ENCODE measurements at places on chromosomes 3 and 15.

DNA sequence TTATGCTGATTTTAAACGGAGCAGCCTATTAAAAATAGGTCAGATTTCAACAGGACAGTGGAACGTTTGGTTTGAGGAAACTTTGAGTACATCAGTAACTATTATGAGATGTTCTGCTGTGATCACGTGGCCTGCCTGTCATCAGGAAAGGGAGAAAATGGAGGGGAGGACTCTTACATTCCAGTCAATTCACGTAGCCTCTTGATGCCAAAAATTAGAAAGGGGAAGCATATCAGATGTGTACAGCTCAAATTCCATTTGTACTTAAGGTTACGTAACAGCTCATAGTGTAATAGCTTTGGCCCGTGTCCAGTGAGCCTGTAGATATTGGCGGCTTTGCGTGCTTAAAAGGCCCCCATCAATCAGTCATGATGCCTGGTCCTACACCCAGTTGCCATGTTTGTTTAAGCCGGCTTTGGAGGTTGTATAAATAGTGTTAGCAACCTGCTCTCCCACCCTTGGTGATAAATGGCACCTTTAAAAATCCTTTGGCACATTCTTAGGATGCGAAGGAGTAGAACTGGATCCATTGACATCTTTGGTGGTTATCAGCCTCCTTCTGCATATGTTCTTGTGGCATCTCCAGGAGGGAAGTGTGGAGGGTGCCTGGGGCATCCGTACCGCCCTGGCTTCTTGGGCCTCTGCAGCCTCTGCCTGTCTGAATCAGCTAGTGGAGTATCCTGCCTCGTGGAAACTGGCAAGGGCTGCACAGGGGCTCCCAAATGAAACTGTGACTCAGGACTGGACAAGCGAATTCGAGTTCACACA, 163.9 kb downstream of the THSD4 start:
- DNase-seq: peak; percentile 96

DNA sequence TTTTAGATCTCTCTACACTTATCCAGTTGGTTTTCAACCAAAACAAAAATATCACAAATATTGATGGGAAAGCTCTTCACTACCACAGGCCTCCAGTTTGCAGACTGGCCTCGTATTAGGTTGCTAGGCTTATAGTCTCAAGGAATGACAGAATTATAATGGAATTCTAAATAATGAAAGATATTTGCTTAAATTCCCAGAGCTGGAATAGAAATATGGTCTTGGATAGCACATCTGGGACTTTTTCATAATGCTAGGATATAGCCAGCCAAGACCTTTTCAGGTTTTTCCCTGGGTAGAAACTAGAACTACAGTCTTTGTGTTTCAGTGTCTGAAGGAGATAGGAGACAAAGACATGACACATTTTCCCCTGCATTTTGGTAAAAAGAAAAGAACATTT, 121.9 kb upstream of the STAC start:
- peak; percentile 9 for DNase-seq

DNA sequence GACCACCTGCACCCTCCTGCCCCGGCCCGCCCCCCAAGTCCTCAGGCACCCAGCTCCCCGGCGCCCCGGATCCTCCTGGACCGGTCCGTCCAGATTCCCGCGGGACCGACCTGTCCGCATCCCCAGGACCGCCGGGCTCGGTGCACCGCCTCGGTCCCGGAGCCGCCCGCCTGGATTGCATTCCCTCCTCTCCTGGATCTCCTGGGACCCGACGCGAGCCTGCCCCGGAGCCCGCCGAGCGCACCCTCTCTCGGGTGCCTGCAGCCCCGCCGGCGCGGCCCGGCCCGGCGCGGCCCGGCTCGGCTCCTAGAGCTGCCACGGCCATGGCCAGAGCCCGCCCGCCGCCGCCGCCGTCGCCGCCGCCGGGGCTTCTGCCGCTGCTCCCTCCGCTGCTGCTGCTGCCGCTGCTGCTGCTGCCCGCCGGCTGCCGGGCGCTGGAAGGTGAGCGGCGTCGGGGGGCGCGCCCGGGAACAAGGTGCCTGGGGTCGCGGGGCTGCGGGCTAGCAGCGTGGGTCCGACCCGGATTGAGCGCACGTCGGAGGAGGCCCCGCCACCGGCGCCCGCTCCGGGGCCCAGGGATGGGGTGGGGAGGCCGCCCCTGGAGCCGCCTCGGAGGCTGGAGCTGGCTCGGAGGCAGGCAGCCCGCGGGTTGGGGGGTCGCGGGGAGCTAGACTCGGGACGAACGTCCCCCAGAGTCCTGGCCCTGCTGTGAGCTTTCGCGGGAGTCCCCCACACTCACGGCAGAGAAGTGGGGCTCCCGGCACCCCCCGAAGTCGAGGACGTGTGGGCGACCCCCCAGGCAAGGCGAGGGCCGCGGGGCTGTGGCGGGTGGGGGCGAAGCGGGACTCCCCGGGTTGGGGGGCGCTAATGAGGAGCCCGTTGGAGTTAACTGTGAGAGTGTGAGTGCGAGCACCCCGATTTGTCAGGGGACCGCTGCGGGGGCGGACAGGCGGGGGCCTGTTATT, 610 bp downstream of the EPHB3 start:
- DNase-seq: no peak

GRCh38 chr3:21718161-21718765, 32.7 kb downstream of the ZNF385D start:
- DNase-seq: peak; percentile 99

DNA sequence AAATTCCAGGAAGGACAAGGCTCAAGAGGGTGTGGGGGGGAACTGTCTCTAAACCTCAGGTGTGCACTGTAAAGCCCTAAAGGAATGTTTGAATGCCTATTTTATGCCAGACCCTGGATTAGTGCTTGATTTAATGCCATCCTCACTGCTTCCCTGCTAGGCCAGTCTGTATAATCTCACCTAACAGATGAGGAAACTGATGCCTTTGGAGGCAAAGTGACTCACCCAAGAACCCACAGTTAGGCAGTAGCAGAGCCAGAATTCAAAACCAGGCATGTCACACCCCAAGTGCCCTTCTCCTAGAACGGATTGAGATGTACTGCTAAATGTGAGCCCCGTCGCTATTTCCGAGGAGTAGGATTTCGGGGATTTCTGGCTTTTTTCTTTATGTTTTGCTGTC, 7.8 kb downstream of the CAMK1 start:
- DNase-seq: no peak

GRCh38 chr15:53549697-53550305, 209.7 kb downstream of the WDR72 start:
- DNase-seq: no peak

DNA sequence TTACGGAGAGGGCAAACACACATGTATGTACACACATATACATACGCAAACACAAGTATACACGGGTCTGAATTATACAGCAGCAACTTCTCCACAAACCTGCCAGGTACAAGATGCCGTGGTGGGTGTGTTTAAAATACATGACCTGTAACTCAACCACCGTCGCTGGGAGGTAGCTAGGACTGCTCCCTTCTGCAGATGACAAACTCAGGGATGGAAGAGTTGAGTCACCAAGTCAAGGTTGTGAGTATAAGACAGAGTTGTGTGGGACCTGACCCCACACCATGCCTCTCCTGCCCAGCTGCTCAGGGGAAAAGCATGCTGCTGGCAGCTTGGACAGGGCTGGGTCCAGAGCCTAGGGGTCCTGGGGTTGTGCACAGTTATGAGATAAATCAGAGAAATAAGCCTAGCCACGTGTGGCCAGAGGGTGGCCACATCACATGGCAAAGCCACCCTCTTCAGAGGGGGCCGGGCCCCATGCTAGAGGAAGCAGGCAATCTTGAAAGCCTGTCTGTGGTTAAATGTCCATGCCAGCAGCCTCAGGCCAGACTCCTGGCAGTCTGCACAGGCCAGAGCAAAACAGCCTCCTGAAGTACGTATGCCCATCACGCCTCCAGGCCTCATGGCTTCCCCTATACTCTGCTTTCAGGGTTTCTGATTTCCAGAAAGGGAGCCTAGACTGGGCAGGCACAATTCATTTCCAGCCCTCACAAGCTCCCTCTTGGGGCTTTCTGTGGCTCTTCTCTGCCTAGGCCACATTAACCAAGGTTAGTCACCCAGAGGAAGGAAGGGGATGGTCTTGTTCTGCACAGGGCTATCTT, 107.7 kb upstream of the RPL32 start:
- peak; percentile 48 for DNase-seq

- DNase-seq: no peak
These were observed 75.6 kb upstream of the ICE2 start for GRCh38 chr15:60554494-60554893.

GRCh38 chr3:51959651-51960050, 4.5 kb downstream of the GPR62 start:
- no peak for DNase-seq

- DNase-seq: peak; percentile 33
These were observed 71.0 kb upstream of the ZBED2 start for GRCh38 chr3:111666041-111666735.

GRCh38 chr3:58623961-58624360, 42.6 kb downstream of the FAM3D start:
- no peak for DNase-seq

- DNase-seq: no peak
These were observed 15.8 kb downstream of the ALDH1A2 start for GRCh38 chr15:58049520-58050227.

DNA sequence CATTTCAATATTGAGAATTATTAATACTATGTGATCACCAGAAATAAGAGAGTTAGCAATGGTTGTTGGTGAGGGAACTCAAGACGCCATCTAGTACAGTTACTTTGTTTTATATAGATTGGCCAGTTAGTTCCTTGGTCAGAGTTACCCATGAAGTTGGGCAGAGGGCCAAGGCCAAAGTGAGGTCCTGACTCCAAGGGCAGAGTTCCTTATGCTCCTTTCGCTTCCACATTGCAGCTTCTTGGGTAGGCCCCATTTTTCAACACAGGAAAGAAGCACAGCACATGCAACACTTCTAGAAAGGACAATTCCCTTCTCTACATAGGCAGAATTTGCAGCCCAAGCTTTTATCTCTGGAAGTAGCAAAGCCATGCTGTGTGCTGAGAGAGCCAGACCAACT, 178.6 kb downstream of the KCNAB1 start:
- no peak for DNase-seq

- peak; percentile 73 for DNase-seq
These were observed 229.0 kb downstream of the ITPR1 start for GRCh38 chr3:4722103-4722502.

DNA sequence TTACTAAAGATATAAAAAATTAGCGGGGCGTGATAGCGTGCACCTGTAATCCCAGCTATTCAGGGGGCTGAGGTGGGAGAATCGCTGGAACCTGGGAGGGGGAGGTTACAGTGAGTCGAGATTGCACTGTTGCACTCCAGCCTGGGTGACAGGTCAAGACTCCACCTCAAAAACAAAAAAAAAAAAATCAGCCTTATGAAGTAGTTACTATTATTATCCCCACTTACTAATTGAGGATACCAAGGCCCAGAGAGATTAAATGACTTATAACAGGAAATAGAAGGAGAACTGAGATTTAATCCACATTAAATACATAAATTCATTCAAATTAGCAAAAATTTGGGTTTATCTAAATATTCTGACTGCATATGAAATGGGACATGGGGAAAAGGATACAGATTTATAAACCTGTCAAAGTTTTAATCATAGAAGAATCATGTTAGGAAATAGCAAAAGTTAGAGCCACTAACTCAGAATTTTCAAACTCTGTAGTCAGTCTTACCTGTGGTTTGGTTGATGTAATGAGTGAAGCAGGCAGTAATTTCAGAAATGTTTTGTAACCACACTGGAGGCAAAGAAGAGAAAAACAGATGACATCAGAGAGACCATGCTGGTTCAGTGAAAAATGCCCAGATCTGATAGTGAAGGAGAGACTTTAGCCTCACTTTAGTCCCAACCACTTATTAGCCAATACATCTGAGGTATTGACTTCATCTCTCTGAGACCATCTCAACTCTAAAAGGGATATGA, 25.0 kb upstream of the ACAP2 start:
- DNase-seq: peak; percentile 60

DNA sequence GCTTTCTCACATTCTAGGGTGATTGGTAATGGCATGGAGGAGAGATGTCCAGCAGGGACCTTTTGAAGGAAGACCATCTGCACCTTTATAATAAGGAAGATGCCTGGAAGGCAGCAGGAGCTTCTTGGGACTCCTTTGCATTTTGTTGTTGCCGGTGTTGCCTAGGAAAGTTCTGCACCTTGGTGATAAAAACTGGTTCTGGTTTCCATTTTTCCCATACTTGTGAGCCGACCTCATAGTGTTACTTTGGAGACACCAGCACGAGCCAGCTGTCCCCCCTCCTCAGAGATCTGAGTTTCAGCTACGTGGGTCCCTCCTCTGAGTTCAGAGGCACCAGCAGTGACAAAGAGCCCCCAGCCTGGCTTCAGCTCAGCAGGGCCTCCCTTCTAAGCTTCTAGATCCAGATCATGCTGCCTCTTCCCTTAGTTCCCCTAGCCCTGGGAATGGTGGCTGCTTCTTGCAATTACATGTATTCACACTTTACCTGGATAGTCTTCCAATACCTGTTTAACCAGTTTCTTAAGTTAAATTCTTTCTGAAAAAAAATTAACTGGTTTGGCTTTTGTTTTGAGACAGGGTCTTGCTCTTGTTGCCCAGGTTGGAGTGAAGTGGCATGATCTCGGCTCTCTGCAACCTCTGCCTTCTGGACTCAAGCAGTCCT, 18.0 kb upstream of the FSTL1 start:
- no peak for DNase-seq

GRCh38 chr3:126679831-126680666, 24.0 kb upstream of the CHCHD6 start:
- DNase-seq: peak; percentile 49

DNA sequence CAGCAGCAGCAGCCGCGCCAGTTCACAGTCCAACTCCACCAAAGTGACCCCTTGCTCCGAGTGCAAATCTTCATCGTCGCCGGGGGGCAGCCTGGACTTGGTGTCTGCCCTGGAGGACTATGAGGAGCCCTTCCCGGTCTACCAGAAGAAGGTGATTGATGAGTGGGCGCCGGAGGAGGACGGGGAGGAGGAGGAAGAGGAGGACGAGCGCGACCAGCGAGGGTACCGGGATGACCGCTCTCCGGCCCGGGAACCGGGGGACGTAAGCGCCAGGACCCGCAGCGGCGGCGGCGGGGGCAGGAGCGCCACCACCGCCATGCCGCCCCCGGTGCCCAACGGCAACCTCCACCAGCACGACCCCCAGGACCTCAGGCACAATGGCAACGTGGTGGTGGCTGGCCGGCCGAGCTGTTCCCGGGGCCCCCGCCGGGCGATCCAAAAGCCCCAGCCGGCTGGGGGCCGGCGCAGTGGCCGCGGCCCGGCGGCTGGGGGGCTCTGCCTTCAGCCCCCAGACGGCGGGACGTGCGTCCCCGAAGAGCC, 224.1 kb upstream of the IL12A start:
- no peak for DNase-seq

GRCh38 chr3:112391648-112392047, 58.7 kb downstream of the CD200 start:
- no peak for DNase-seq

- peak; percentile 92 for DNase-seq
These were observed 319.1 kb upstream of the TBL1XR1 start for GRCh38 chr3:177516158-177517011.

- DNase-seq: no peak
These were observed 358.1 kb downstream of the CNTN4 start for GRCh38 chr3:2456788-2457187.

Data from fibroblast of skin of right biceps (primary cell).